ENCODE measurements at places on chromosomes 1 and 21.
A peak's percentile ranks its signal among the peaks of the same experiment; 100 is the strongest.

DNA sequence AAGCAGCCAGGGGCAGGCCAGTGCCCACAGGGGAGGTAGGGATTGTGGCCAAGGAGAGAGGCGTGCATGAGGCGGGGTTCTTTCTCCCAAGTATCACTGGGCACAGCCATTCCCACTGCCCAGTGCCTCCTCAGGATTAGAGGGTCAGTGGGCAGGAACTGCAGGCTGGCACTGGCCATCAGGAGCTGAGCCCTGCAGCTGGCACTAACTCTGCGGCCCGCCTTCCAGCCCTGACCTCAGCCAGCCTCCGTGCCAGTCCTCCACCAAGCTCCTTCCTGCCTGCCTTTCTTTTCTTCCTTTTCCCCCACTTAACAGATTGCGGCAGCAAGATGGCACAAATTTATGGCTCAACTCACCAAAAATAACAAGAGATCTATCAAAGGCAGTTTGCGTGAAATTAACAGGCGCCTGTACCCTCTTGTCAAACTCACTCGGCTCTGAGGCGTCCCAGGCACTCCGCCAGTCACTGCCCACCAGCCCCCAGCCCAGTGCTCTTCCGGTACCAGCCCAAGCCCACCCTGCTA lies 11.1 kb downstream of the ADGRB2 start:
- H3K4me1 ChIP-seq = peaks cover 18% of the 10 kb centered on the region
- H3K27ac ChIP-seq = no peak overlapping the region
- DNase-seq = no peak
- H3K4me3 ChIP-seq = no peak overlapping the region

- no peak overlapping the region for H3K4me3 ChIP-seq
- H3K27ac ChIP-seq = no peak overlapping the region
- H3K27me3 ChIP-seq = no peaks in the 10 kb centered on the region
- no peaks in the 10 kb centered on the region for H3K36me3 ChIP-seq
Measured at GRCh38 chr1:61461406-61462384, 263.2 kb downstream of the TM2D1 start.

- no peaks in the 10 kb centered on the region for H3K27me3 ChIP-seq
- no peak overlapping the region for H3K4me3 ChIP-seq
- peaks cover 6% of the 10 kb centered on the region for H3K4me1 ChIP-seq
- no peak for DNase-seq
Measured at GRCh38 chr1:201816309-201816854, 12.6 kb upstream of the IPO9 start.

DNA sequence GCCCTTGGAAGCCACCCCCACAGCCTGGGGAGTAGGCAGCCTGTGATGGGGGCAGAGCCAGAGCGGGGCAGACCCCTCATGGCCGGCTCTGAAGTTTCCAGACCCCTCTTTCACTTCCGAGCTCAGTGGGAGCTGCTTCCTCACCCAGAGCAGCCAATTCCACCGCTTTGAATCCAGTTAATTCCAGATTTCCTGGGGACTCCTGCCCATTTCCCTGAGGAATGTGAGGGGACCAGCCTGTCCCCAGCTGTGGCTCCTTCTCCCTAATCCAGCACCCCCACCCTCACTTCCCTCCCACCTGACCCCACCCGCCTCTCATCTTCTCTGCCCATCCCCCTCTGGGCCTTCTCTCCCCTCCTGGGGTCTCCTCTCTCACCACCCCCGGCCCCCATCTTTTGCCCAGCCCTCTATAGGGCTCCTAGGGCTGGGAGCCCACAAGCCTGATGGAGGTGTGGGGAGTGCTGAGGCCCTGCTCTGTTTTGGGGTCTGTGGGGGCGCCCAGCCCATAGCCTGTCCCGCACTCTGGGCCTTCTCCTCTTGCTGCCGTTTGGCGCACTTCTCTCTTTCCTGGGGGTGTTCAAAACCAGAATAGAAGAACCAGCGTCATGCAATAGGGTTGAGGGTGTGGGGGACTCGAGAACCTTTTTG lies 26.2 kb upstream of the TNFRSF1B start:
- H3K4me1 ChIP-seq = no peaks in the 10 kb centered on the region
- H3K27me3 ChIP-seq = no peaks in the 10 kb centered on the region
- no peak overlapping the region for H3K27ac ChIP-seq
- DNase-seq = no peak

GRCh38 chr1:5885471-5886139 lies 106.6 kb downstream of the NPHP4 start:
- H3K36me3 ChIP-seq = no peaks in the 10 kb centered on the region
- H3K27ac ChIP-seq = no peak overlapping the region
- no peaks in the 10 kb centered on the region for H3K27me3 ChIP-seq
- DNase-seq = no peak
- no peaks in the 10 kb centered on the region for H3K4me1 ChIP-seq
- H3K4me3 ChIP-seq = no peak overlapping the region

DNA sequence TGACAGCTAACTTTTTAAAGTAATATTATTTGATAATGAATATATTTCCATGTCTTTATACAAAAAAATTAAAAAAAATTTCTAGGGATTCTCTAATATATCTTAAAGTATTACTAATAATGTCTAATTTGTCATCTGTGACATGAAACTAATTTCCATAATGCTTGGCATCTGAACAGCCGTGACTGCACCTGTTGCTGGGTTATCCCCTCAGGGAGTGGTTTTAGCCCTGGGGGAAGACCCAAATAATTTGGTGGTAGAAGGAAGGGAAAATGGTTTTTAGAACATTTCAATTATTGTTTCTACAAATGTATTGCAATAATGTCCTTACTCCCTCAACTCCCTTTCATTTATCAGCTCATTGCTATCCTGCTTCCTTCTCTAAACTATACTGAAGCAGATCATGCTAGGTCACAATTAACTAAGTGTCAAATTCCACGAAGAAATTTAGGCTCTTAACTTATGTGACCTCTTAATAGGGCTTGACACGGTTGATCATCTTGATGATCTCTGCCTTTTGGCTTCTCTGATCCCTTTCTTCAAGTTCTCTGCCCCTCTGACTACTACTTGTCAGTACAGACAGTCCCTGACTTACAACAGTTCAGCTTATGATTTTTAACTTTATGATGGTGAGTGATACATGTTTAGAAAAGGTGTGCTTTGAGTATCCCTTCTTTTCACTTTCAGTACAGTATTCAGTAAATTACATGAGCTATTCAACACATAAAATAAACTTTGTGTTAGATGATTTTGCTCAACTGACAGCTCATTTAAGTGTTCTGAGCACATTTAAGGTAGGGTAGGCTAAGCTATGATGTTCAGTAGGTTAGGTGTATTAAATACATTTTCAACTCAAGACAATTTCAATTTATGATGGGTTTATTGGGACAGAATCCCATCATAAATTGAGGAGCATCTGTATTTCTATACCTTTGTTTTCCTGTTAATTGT lies 26.4 kb upstream of the DPH5 start:
- H3K4me1 ChIP-seq = peaks cover 8% of the 10 kb centered on the region
- no peak overlapping the region for H3K27ac ChIP-seq
- no peaks in the 10 kb centered on the region for H3K36me3 ChIP-seq
- no peak for DNase-seq
- H3K27me3 ChIP-seq = no peaks in the 10 kb centered on the region

GRCh38 chr1:170578359-170578758 lies 46.4 kb downstream of the GORAB start:
- H3K27ac ChIP-seq = no peak overlapping the region
- DNase-seq = peak; percentile 38
- no peaks in the 10 kb centered on the region for H3K36me3 ChIP-seq
- H3K4me3 ChIP-seq = no peak overlapping the region
- H3K27me3 ChIP-seq = no peaks in the 10 kb centered on the region

DNA sequence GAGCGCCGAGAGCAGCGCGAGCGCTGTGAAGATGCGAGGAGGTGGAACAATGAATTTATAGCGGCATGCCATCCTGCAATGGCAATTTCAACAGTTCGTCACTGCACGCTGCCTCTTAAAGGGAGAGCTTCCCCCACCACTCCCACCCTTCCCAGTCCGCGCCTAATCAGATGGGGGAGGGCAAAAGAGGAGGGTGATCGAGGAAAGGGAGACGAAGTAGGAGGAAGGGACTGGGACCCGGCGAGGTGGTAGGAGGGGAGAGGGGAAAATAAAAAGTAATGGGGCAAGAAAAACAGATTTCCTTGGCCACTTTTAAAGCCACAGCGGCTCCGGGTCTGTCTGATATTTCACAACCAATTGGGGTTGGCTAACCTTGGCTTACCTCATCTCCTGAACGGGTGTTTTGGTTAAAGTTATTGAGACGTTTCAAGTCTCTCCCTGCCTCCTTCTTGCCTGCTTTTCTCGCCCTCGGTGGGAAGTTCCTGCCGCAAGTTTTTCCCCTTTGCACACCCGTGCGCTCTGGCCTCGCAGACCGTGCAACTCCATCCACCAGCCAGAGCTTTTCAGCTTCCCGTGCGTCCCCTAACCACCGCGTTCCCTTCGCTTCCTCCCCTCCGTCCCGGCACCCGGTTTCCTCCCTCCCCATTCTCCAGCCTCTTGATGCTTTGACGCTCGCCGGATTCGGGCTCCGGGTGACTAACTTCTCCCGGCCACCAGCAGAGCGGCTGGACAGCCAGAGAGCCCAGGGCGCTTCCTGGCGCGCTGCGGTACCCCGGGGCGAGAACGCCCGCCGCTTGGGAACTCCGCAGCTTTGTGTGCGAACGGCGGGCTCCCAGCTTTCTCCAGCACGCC lies at the start of gene ADAMTS5:
ADAMTS5 (minus strand) TSS at position 27 of the 852 bp plus-strand sequence. CDS start 697 bp downstream, outside the sequence.
- H3K27ac ChIP-seq = peak within 1 kb of the TSS; percentile 85
- no peaks in the 10 kb centered on the region for H3K36me3 ChIP-seq
- peak; percentile 92 for DNase-seq
- H3K27me3 ChIP-seq = no peaks in the 10 kb centered on the region
- H3K4me3 ChIP-seq = peak within 1 kb of the TSS; percentile 81
- peaks cover 36% of the 10 kb centered on the region for H3K4me1 ChIP-seq

- H3K4me3 ChIP-seq = no peak overlapping the region
- DNase-seq = no peak
- H3K4me1 ChIP-seq = no peaks in the 10 kb centered on the region
- H3K36me3 ChIP-seq = no peaks in the 10 kb centered on the region
- no peak overlapping the region for H3K27ac ChIP-seq
Measured at GRCh38 chr21:40210251-40210650, 343.0 kb downstream of the PCP4 start.

GRCh38 chr1:116852910-116853309 lies 56.8 kb upstream of the PTGFRN start:
- peaks cover 67% of the 10 kb centered on the region for H3K4me1 ChIP-seq
- peak; percentile 71 for DNase-seq
- H3K36me3 ChIP-seq = 0 out of 2 replicates have a peak, but pooled peaks cover 3% of the 10 kb centered on the region
- no peak overlapping the region for H3K4me3 ChIP-seq
- H3K27me3 ChIP-seq = no peaks in the 10 kb centered on the region

All from GM23248 (cell line).